ENCODE measurements at places on chromosomes 7 and 10.

DNA sequence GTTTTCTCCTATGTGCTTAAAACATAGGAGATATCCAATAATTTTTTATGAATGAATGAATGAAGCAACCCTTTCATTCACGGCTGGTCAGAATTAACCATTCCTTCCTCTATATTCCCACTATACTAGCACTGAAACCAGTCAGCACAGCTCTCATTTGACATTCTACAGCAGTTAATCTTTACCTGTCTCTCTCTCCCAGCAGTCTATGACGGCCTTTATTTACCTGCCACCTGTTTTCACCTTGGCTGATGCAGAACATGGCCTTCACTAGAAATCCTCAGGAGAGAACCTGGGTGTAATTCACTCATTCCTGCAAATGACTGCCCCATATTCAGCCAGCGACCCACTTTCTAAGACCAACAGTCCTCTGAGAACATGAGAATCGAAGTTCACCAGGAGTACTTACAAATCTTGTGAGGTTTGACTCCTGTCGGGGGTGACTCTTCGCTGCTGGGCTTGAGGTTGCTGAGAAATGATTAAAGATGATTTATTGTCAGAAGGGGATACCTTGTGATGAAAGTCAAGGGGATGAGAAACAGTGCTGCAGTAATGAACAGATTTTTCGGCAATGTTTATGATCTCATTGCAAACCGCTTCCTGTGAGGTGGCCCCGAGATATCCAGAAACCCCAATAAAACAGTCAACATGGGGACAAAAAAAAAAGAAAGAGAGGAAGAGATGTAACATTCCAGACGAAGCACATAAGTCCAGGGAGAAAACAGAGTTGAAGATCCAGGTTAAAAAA is 30.9 kb upstream of the PDLIM1 start:
- DNase-seq: no peak

GRCh38 chr7:78510580-78511188 is 712.1 kb downstream of the PHTF2 start:
- DNase-seq: no peak

- DNase-seq: no peak
These were observed 72.6 kb downstream of the COPG2 start for GRCh38 chr7:130595986-130596385.

GRCh38 chr7:93945756-93946535 is 24.4 kb downstream of the GNG11 start:
- DNase-seq: no peak

GRCh38 chr10:99330347-99330924 is 1.3 kb downstream of the CNNM1 start:
- no peak for DNase-seq

- DNase-seq: no peak
These were observed 24.0 kb downstream of the AGK start for GRCh38 chr7:141575164-141575563.

- peak; percentile 76 for DNase-seq
These were observed 65.6 kb downstream of the CDH23 start for GRCh38 chr10:71462062-71462935.

GRCh38 chr7:138066954-138067394 is 9.3 kb upstream of the AKR1D1 start:
- no peak for DNase-seq

- DNase-seq: no peak
These were observed 20.9 kb downstream of the WBP1L start for GRCh38 chr10:102764470-102765161.

DNA sequence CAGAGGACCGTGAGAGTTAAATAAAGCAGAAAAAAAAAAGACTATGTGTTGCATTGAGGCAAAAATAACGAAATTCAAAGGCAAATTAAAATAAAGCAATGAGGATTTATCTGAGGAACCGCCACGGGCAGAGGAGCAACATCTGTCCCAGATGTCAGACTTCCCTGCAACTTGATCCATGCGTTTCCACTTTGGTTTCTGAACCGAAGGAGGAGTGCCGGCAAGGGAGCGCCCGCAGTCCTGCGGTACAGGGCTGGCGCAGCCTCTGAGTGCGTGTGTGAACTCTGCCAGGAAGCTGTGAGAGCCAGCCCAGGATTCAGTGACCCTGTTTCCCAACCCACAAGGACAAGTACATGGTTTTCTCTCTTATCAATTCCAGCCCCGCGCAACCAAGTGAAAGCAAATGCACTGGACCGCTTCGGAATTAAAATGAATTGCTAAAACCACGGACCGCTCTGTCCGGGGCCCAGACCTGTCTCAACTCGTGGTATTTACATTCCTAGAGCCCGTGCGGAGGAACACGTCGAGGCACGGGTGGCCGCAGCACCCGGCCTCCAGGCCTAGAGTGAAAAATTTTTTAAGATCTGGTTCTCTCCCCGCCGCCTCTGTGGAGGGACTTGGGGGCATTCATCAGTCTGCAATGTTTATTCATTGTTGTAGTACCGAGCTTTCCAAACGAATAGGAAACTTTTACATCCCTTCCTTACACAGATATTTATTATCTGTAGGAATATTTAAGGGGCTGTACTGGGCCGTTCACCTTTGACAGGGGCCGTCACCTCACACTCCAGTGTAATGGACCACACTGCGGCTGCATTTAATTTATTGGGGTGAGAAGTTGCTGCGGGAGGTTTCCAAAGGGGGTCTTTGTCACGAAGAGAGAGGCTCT is 291.5 kb upstream of the NFE2L3 start:
- DNase-seq: peak; percentile 66

DNA sequence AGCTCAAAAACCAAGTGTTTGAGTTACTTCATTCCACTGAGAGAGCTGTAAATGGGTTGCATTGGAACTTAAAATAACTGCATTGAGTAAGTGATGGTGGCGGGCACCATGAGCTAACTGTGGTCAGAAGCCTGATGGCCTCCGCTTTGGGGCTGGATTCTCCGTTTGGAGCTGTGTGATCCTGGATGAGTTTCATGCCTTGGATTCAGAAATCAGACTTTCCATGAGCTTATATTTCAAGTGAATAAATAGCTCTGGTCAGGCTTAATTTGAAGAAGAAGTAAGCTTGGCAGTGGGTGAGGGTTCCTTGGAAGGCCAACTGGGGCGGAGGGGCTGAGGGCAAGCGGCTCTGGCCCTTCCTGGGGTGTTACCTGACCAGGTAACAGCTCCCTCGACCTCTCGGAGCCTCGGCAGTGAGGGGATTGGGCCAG is 5.6 kb downstream of the HTRA1 start:
- DNase-seq: no peak

DNA sequence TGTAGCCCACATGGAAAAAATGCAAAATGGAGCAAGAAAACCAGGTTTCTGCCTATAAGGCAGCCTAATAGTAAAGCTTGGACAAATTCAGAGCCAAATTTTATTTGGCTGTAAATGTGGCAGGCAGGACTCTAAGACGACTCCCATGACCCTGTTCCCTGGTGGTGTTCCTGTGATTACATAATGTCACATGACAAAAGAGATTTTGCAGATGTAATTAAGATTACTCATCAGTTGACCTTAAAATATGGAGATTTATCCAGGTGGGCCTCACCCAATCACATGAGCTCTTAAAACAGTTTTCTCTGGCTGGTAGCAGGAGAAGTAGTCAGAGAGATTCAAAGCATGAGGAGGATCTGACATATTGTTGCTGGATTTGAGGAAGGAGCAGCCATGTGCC is 303.1 kb upstream of the IMMP2L start:
- no peak for DNase-seq

DNA sequence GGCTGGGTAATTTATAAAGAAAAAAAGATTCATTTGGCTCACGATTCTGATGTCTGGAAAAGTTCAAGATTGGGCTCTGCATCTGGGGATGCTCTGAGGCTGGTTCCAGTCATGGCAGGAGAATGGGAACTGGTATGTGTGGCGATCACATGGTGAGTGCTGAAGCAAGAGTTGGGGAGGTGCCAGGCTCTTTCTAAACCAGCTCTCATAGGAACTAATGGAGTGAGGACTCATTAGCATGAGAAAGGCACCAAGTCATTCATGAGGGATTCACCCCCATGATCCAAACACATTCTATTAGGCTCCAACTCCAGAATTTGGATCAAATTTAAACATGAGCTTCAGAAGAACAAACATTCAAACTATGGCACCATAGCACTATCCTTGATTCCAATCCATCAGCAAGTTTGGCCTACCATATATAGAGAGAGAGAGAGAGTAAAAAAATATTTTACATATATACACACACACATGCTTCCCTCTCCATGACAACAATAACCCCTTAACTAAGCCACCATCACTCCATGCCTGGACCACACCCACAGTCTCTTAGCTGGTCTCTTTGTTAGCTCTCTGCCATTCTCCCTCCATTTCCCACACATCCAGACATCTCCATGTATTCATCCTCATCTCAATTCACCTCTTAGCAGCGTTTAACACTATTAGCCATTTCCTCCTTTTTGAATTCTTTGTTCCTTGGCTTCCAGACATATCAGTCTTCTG is 57.9 kb downstream of the NPY start:
- no peak for DNase-seq

- DNase-seq: no peak
These were observed 200.7 kb upstream of the AHR start for GRCh38 chr7:17097668-17098297.

GRCh38 chr10:76618171-76618570 is 1019.4 kb downstream of the KCNMA1 start:
- DNase-seq: no peak

GRCh38 chr10:72464438-72464837 is 109.7 kb upstream of the DNAJB12 start:
- no peak for DNase-seq

- DNase-seq: peak; percentile 88
These were observed 116.0 kb upstream of the PDLIM1 start for GRCh38 chr10:95406651-95407280.

DNA sequence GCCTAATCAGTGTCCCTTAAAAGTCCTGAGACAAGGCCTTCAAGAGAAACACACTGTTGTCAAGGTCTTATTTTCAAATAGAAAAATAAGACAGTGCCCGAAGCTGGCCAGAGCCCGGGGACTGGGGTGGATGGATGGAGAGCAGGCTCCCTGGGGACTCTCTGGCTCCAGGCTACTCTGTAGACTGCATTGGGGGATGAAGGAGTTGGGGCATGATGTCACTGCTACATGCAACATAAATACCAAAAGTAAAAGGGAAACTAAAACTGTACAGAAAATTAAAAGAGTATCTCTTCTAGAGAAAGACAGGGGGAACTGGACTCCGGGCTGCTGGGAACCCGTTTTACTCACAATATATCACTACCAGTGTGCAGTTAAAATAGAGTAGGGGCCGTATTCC is 629.8 kb downstream of the KCNMA1 start:
- no peak for DNase-seq

GRCh38 chr10:130621231-130621775 is 485.1 kb downstream of the GLRX3 start:
- no peak for DNase-seq

DNA sequence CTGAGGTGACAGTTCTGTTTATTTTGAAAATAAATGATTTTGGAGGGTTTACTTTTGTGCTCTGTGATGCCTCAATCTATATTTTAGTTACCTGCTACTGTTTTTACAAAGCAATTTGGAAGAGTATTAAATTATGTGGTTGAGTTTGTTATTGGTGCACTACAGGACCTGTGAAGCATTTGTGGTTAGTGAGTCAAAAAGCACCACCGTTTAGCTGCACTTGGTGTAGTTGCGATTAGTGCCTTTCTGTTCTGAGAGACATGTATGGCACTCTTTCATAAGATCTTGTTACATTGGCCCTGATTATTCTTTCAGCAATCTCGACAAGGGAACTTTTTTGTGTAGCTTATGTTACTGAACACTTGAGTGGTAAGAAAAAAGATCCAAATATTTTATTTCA is 132.2 kb downstream of the BBS9 start:
- no peak for DNase-seq

DNA sequence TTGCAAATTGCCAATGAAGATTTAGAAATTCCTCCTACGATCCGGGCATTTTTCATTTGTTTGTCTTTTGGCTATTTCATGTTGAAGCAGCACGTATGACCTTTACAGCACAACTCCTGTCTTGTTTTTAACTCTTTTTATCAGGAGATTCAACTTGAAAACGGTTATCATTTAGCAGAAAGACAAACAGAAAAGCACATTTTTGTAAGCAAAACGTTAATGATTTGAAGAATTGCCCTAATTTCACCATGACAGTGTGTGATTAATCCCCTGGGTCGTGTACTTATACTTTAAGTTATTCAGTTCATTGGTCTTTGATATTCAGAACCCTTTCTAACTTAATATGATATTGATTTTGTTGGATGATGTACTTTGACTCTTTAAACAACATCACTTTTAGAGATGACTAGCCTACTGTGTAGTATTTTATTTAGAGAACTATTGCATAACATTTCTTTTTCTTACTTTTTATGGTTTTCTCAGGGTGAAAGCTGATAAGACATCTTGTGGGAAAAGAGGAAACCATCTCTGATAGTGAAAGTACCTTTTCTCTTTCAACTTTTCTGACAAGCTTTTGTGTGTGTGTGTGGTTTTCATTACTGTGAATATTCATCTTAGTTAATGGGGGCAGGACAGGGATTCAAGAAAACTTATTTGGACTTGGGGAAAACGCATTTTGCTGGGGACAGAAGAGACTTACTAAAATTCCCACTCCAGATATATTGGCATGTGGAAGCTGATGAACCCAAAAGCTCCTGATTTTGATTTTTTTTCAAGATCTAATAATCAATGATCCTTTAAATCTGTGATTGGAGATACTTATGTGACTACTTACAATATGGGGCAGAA is 8.1 kb downstream of the HHEX start:
- no peak for DNase-seq

DNA sequence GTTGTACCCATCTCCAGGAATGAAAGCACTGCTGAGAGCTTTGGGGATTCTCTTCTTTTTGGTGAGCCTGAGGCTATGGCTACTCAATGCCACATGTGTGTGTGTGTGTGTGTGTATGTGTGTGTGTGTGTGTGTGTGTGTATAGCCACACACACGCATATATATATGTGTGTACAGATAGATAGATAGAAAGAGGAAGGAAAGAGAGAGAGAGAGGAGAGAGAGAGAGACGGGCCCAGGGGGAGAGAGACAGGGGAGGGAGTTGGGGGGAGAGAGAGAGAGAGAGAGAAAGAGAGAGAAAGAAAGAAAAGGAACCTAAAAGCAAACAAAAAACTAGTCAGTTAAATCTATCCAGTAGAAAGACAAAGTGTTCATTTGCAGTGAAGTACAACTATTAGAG is 8.3 kb downstream of the SLC13A4 start:
- no peak for DNase-seq

GRCh38 chr10:30111340-30112022 is 52.1 kb upstream of the JCAD start:
- DNase-seq: no peak

- no peak for DNase-seq
These were observed 597 bp downstream of the SND1 start for GRCh38 chr7:127652333-127653248.

DNA sequence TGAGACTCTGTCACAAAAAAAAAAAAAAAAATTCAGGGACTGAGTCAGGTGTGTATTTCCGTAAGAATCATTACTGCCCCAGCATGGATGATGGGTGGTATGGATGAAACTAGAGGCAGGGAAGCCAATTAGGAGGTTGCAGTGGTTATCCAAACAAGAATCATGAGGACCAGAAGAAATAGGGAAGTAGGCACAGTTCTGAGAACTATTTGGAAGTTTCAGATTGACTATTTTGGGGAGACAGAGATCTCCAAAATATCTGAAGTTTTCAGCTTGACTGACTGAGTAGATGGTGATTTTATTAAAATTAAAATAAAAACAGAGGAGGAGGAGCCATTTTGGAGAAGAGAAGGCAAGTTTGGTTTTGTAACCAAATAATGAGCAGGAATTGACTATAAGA is 119.4 kb upstream of the NRBF2 start:
- no peak for DNase-seq
